ENCODE measurements at places on chromosomes 4 and X.

GRCh38 chrX:133655275-133656265 is 240.3 kb upstream of the GPC4 start:
- DNase-seq, result no peak

GRCh38 chrX:136256026-136256425 is 4.8 kb upstream of the MAP7D3 start:
- no peak for DNase-seq

GRCh38 chr4:121252224-121252806 is 88.2 kb upstream of the TNIP3 start:
- DNase-seq, result peak; percentile 50

DNA sequence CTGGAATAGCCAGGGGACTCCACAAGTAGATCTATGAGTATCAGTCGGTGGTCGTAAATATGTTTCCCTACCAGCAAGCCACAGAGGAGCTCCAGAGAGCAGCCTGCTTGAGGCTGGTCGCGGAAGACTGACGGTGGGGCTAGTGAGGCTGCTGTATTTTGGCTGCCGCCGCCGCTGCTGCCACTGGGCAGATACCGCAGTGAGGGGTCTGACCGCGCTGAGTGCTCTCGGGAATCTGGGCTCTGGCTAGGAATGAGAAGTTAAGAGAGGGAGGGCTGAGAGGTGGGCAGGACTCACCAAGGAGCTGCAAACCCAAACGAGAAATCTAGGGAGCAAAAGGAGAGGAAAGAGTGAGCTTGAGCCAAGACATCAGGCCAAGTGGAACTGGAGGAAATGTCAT is at the start of gene EXOC1L:
TSS of gene EXOC1L (plus strand) at position 157 of the 400 bp plus-strand sequence. CDS start at position 394, 237 bp downstream.
- DNase-seq, result no peak

DNA sequence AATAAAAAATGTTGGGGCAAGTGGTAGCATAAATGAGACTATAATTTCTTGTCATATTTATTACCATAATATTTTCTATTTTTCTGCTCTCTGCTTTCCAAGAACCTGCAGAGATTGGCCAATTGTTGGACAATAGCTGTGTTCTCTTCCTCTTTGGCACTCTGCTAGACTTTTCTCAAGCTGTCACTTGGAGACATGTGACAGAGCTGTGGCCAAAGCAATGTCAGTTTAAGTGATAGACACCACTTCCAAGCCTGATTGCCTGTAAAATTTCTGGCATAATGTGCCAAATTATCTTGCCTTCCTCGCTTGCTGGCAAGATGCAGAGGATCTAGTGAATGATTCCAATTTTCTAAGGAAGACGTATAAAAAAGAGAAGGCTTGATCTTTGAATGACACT is 162.2 kb upstream of the NDST4 start:
- no peak for DNase-seq

DNA sequence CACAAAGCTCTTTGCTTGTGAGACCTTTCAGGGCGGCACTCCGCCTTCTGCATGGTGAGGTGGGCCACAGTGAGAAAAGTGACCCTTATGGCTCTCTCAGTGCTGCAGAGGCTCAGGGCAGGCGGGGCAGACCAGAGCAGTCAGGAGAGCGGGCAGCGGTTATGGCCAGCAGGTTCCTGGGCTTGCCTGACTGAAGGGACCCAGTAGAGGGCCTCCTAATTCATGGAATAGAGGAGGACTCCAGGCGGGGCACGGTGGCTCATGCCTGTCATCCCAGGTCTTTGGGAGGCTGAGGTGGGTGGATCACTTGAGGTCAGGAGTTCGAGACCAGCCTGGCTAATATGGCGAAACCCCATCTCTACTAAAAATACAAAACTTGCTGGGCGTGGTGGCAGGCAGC is 91.4 kb downstream of the CLNK start:
- DNase-seq, result no peak

- DNase-seq, result peak; percentile 10
These were observed 30.9 kb upstream of the HSD17B13 start for GRCh38 chr4:87353592-87353991.

- DNase-seq, result peak; percentile 29
These were observed 37.8 kb downstream of the SEPTIN6 start for GRCh38 chrX:119655125-119655524.

GRCh38 chr4:105461621-105462382 is 12.1 kb downstream of the PPA2 start:
- no peak for DNase-seq
